ENCODE measurements at places on chromosomes 2 and 18. TPM values are rescaled to one million over a fixed set of nuclear protein-coding genes. Genes with fewer than 3 reads are reported as not detected.

The SRD5A2 gene
- 0.64 TPM for total RNA-seq

- H3K27ac ChIP-seq: no peak overlapping the region
- no peak for DNase-seq
- no peaks in the 10 kb centered on the region for H3K4me1 ChIP-seq
Observed at GRCh38 chr2:160836755-160837154, 323.5 kb upstream of the TANK start.

The MOGAT1 gene
- 0.26 TPM for total RNA-seq

GRCh38 chr2:238915196-238915595, 67.3 kb downstream of the TWIST2 start:
- peaks cover 4% of the 10 kb centered on the region for H3K36me3 ChIP-seq
- H3K27me3 ChIP-seq: peaks cover 10% of the 10 kb centered on the region
- H3K27ac ChIP-seq: no peak overlapping the region
- peaks cover 2% of the 10 kb centered on the region for H3K4me1 ChIP-seq

DNA sequence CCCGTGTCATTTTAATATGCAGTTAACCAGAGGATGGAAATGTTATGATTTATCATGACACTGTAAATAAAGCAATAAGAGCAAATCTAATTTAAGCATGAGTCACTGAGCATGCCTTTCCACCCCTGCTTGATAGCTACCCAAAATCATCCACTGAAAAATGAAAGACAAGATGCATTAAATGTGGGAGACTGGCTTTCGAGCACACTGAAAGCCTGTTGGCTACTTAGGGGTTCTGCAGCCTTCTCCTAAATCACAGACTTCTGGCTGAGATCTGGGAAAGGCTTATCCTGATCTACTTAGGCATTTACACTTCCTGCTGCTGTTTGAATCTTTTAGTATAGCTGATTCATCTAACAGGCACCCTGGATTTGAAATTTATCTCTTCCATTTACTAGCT, 778.3 kb upstream of the CDH7 start:
- no peak overlapping the region for H3K4me3 ChIP-seq
- no peak overlapping the region for H3K27ac ChIP-seq
- no peaks in the 10 kb centered on the region for H3K4me1 ChIP-seq
- no peaks in the 10 kb centered on the region for H3K36me3 ChIP-seq
- H3K27me3 ChIP-seq: no peaks in the 10 kb centered on the region
- no peak for DNase-seq

Measured in endothelial cell (in vitro differentiated cells).